ENCODE measurements at places on chromosomes 7 and 10.
A peak's percentile ranks its signal among the peaks of the same experiment; 100 is the strongest.

GRCh38 chr7:2405601-2406345 is 2.4 kb downstream of the CHST12 start:
- no peak for DNase-seq

DNA sequence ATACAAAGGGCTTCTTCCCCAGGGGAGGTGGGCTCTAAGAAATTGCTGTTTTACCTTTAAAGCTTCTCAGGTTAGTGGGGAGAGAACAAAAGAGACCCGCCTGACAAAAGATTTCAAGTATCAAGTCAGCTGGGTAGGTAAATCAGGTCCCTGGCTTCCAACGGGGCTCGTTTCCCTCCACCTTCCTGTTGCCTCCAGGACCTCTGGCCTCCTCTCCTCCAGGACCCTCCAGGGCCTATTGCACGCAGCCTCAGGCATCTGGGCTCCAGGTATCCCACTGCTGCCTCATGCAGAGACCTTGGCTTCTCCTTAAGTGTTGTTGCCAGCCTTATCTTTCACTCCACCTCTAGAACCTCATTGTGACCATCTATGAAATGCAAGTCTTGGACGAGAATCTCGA is 2.9 kb downstream of the BNIP3 start:
- no peak for DNase-seq

DNA sequence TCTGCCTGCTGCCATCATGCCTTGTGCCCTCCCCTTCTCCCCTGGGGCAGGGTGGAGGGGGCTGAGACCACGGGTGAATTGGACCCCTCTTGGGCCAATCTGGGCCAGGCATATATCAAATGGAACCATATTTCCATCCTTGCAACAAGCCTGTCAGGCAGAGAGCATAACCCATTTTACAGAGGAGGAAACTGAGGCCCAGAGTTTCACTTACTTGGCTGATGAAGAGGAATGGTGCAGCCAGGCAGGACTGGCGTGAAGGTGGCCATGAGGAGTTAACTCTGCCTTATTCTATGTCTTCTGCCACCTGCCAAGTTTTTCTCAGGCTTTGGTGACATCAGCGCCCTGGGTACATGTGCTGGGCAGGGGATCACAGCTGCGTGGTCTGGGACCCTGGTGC is 155.5 kb upstream of the PCBD1 start:
- no peak for DNase-seq

DNA sequence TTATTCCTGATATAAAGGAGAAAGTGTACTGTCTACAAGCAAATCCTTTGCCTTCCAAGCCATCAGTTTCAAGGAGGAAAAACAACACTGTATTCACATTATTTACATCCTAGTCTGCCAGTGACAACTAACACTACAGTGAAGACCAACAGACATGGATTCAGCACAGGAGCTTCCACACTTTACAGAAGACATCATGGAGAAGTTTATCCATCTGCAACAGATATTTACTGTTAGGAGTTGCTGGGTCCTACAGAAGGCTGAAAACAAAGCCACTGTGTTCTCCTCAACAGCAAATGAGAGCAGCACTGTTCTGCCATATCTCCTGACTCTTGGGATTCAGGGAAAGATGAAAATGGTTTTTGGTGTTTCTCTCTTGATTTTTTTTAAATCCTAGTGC is 31.9 kb downstream of the NAPEPLD start:
- DNase-seq = no peak

DNA sequence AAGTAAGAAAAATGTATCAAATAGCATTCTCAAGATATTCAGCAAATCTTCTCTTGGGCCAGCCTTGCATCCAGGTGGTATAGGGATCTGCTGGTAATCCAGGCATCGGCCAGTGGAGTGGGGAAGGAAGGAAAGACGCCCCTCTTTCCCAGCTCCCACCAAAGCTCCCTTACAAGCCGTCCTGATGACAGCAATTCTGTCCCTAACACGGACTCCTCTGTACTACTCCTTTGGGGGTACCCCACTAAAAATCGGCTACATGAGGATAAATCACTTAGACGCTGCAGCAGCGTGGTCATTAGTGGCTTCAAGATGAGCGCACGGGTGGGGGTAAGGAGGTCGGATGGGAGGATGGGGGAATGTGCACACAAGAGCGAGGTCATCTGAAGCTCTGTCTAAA is 24.7 kb upstream of the NUB1 start:
- no peak for DNase-seq

DNA sequence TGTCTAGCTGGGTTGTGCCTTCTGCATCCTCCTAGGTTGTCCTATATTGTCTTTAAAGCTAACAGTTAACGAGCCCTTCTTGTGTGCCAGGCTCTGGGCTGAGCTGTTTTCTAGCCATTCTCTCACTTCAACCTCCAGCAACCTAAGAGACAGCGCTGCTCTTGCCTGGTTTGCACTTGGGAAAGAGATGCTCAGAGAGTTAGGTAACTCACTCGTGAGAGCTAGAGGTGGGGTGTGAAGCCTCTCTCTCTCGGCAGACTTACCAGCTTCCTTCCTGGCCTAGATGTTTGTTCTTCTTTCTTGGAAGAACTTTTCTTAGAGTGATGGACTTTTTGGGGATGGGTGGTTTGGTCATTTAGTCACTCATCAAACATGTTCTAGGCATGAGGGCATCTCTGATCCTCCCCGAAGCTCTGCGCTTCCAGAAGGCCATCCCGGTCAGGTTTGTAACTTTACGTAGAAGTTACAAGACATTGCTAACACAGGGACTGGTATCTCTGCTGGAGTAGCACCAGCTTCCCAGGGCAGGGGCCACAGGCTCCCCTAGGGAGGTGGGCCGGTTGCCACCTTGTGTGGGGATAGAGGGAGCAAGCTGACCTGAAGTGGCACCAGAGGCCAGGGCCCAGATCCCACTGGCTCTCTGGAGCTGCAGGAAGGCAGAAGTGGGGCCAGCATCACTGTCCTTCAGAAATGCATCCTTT is 14.3 kb downstream of the TSPAN15 start:
- no peak for DNase-seq

DNA sequence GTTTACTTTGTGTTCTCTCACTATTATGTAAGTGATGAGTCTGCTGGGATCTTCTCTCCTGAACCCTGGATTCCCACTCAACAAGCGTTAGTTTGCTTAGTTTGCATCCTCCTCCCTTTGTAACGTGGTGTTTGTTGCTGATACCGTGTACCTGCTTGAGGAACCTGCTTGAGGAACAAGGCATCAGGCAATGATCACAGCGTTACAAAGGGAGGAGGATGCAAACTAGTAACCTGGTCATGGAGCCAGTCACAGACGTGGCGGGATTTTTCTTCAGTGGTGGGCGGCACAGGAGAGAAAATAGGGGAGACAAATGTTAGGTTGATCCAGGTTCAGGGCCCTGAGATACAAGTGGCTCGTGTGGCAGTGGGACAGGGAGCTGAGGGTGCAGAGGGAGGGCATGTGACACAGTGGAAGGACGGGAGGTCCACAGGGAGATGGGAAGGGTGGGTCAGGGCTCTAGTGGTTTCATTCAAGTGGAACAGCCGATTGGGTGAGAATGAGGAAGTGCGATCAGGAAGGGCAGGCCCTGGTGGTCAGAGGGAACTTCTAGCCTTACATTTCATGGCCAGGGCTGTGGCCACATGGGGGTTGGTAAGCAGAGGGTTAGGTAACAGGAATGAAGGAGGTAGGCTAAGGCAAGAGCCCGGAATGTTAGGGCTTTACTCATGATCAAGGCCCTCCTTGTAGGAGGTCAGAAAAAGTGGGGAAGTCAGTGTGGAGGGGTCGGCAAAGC is 38.0 kb downstream of the SNX10 start:
- peak; percentile 48 for DNase-seq

DNA sequence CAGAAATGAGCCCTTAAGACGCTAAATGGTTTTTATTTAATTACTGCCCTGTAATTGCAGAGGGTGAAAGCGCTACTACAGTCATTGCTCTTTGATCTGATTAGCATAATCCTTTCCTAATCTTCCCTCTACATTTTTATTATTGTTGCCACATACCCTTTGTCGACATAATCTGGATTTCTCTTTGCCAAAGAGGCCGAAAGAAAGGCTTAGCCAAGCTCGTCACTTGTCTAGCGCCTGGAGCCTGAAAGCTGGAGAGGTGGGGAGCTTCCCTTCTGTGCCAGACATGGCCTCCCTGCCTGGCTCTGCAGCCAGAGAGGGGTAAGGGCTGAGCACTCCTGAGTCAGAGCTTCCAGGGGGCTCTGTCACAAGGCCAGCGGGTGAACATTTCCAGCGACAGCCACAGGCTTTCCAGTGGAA is 145.9 kb downstream of the PRKAG2 start:
- no peak for DNase-seq

GRCh38 chr7:3430588-3430987 is 129.5 kb downstream of the SDK1 start:
- no peak for DNase-seq

GRCh38 chr7:117192108-117192507 is 130.8 kb downstream of the WNT2 start:
- no peak for DNase-seq

DNA sequence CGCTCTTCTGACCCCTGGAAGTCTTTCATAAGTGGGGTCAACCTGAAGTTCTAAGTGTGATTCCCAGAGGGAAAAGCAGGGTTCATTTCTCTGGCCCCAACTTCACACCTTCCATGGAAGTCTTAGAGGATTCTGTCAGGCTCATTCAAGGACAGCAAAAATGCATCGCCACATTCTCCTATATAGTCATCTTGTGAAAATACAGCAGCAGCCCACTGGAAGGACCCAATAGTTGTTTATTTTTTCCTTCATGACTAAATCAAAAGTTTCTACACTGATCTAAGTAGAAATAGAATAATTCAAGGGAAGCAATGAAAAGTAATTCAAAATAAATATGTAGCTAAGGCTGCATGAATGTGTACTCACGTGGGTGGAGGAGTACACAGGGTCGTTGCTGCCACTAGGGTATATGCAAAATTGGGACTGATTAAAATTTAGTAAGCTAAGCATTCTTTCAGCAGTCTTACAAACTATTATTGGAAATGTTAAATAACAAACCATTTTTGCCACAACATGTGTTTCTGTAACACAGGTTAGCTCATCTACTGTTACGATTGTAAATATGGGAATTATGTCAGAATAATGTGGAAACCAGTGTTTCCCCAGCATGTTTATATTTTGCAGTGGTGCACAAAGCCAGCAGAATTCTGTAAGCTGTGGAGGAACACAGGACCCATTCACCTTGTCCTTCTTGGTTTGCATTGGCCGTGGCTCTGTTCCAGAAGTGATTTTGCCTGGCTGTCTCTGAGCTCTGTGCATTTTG is 33.5 kb downstream of the EEPD1 start:
- DNase-seq = no peak

GRCh38 chr7:8491106-8491505 is 57.7 kb downstream of the NXPH1 start:
- no peak for DNase-seq

DNA sequence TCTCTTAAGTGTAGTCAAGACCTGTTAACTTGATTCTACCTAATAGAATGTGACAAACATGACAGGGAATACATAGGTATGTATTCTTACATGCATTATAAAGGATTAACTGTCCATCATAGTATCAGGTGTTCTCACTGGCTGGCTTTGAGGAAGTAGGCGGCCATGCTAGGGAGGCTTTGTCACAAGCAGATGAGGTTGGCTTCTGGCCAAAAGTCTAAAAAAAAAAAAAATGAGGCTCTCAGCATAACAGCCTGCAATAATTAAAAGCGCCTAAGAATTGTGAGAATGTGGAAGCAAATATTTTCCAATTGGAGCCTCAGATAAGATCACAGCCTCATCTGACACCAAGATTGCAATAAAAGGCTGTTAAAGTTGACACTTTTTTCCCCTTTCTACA is 1256.8 kb upstream of the SORCS1 start:
- no peak for DNase-seq

DNA sequence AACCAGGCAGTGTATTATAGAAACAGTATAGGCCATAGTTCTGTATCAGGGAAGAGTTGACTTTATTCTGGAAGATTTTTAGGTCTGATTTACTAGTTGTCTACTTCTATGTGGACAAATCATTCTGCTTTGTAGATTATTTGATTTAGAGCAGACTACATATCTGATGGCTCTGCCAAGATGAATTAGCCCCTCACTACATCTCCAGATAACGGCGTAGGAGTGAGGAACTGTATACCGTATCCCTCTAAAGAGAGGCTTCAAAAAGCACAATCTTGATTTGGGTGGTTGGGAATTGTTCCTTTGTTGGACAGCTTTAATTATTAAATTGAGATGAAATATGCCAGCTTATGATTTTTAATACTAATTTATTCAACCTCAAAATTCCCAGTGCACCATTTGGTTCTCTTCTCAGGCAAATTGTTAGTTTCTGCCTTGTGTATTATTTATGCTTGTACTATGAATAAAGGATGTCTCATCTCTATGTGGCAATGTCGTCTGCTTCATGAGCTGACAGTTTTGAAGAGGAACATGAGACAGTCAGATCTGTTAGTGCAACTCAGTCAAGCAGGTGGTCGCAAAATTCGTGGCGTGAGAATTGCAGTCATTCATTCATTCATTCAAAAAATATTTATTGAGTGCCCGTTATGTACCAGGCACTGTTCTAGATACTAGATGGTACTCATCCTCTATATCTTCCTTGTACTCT is 422.8 kb downstream of the EXOC4 start:
- DNase-seq = no peak

GRCh38 chr10:19119191-19119590 is 70.6 kb downstream of the MALRD1 start:
- DNase-seq = no peak

DNA sequence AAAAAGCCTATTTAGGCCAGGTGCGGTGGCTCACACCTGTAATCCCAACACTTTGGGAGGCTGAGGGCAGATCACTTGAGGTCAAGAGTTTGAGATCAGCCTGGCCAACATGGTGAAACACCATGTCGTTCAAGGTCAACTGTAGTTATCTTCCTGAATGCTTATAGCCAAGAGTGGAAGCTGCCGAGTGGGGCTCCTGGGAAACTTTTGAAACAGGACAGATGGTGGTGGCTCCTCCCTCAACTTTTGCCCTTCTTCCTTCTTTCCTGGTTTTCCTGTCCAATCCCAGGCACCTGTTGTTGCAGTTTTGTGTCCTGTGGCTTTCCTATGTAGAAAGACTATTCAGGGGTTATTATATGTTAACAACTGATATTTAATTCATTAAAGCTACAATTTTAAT is 8.7 kb upstream of the PPIA start:
- no peak for DNase-seq

- DNase-seq = no peak
Observed at GRCh38 chr10:127928021-127928806, 21.3 kb downstream of the PTPRE start.

DNA sequence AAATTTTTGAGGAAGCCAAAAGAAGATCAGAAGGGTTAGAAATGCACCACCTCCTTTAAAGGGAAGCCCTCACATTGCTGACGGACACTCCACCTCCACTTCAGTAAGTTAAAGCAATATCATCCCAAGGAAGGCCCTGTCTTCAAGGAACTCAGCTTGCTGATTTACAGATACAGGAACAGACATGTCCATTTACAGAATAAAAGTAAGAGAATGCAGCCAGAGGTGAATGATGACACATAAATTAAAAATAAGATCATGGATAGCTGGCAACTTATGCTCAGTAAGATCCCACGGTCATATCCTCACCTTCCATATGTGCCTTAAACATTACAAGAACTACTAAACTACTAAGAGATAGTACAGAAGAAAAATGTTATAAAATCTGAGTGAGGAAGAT is 20.4 kb downstream of the GRB10 start:
- DNase-seq = no peak

- no peak for DNase-seq
Observed at GRCh38 chr10:120460186-120460585, 3.2 kb downstream of the PLPP4 start.

GRCh38 chr10:44973323-44974081 is 5.1 kb downstream of the DEPP1 start:
- peak; percentile 71 for DNase-seq
